ENCODE measurements at places on chromosomes 4 and X.
A peak's percentile ranks its signal among the peaks of the same experiment; 100 is the strongest.

GRCh38 chrX:151538190-151539122 lies 25.0 kb upstream of the PASD1 start:
- DNase-seq = no peak

GRCh38 chrX:31126205-31126604 lies 54.4 kb upstream of the FTHL17 start:
- no peak for DNase-seq

DNA sequence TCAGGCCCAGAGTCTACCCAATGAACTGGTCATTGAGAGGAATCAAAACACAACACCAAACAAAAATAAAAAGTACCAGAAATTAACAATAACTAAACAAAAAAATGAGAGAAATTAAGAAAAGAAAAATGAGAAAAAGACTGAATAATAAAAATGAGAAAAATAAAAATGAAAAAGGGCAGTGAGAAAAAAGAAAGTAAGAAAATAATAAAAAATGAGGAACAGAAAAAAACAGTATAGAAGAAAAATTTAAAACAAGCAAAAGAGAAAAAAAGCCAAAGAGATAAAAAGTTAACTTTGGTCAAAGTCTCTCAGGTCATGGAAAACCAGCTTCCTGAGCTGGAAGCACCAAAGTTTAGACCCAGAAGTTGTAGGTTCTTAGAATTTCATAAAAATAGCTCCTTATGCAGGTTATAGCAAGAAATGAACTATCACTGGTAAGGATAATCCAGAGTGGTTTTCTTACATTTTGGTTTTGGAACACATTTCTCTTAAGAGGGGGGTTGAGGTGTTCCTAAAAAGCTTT lies 51.0 kb upstream of the WDR17 start:
- DNase-seq = no peak

DNA sequence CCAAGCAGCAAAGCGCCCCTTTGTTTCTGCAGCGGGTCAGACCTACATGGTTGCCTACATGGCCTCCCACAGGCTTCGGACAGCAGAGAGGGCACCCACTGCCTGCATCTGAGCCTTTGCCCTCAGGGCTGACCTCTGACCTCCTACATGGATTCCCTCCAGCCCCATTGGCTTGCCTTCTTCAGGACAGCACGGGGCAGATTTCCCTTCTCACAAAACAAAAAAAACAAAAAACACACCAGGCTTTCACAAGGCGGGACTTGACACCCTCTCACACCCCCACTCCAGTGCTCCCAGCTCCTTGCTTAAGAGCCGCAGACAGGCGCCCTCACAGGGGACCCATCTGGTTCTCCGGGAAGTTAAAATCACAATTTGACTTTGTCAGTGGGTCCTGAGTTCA lies 32.9 kb downstream of the ZFYVE28 start:
- DNase-seq = no peak

DNA sequence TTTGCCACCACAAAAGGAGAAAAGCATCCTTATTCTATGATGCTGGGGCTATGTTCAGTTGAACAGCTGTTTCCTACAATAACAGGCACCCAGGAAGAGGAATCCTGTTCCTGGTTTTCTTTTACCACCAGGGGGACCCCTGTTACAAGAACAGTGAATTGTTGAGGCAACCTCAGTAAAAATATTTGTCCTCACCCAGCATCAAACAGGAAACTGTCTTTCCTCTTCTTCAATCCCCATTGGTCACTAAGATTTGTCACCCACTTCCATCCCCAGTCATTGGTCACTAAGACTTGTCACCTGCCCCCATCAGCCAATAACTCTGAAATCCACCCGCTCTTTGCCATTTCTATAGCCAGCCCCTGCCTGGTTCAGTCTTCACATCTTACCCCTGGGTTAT lies 143.5 kb upstream of the GALNT7 start:
- peak; percentile 36 for DNase-seq

- peak; percentile 63 for DNase-seq
Observed at GRCh38 chr4:153127760-153128494, 76.3 kb upstream of the TRIM2 start.

- no peak for DNase-seq
Observed at GRCh38 chrX:57906790-57907189, 3.5 kb downstream of the ZXDA start.

GRCh38 chr4:101282076-101282844 lies 65.1 kb downstream of the PPP3CA start:
- no peak for DNase-seq

DNA sequence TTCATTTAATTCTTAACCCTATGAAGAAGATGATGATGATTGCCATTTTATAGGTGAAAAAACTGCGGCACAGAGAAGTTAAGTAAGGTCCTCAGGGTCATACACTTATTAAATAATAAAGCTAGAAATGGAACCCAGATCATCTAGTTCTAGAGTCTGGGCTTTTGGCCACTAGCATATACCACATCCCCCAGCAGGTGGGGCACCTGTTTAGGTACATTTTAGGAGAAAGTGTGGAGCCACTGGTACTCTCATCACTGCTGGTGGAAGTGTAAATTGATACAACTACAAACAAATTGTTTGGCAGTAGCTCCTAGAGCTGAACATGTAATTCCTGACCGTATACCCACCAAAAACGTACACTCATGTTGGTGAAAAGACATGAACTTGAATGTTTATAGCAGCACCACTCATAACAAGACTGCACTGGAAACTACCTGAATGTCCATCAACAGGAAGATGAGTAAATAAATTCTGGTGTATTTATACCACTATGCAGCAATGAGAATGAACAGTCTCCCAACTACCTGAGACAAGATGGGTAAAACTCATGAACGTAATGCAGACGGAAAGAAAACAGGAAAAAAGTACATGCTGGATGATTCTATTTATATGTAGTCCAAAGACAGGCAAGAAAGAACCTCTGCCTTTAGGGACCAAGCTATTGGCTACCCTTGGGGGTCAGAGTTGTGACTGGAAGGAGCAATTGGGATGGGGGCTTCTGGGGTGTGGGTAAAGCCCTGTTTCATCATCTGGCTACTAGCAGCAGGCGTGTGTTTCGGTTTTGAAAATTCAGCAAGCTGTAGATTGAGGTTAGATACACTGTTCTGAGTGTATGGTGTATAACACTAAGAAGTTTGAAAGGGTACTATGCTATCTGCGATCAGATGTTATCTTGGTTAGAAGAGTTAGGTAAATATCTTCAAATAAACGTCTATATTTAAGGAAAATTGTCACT lies 72.3 kb upstream of the ADGRG2 start:
- no peak for DNase-seq

GRCh38 chrX:531611-531936 lies 99.0 kb upstream of the SHOX start:
- DNase-seq = no peak

DNA sequence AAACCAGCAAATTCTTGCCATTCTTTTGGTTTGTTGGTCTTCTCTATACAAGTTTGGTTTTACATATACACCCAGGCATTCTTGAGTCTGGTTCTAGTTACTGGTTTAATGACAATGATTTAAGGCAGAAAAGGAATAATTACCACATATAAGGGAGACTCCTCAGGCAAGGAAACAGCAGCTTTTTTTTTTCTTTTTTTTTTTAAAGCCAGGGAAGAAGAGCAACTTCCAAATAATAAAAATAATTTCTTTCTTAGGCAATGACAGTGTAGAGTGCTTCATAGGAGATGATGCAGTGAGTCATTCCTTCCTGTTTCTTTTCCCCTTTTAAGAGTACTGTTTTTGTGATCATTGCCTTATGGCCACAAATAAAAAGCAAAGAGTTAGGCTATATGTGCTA lies 289.7 kb downstream of the DKK2 start:
- no peak for DNase-seq

- no peak for DNase-seq
Observed at GRCh38 chrX:50075630-50076339, 125.0 kb downstream of the AKAP4 start.

DNA sequence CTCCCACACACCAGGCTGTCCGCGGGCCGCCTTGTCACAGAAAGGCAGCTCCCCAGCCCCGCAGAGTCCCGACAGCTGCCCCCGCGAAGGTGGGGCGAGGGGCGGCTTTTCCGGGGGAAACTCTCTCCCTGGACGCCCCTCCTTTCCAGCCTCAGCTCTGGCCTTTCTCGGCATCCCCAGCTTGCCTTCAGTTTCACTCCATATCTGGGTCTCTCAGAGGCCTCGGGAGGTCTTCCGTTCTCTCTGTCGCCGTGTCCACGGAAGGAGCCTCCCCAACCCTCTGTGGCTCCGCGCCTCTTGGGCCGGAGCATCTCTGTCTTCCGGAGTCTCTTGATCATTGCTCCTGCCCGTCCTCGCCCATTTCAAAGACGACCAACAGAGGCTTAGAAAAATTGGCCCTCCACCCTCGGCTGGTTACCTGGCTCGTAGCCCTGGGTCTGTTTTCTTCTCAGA lies 6.1 kb upstream of the MSX1 start:
- no peak for DNase-seq

DNA sequence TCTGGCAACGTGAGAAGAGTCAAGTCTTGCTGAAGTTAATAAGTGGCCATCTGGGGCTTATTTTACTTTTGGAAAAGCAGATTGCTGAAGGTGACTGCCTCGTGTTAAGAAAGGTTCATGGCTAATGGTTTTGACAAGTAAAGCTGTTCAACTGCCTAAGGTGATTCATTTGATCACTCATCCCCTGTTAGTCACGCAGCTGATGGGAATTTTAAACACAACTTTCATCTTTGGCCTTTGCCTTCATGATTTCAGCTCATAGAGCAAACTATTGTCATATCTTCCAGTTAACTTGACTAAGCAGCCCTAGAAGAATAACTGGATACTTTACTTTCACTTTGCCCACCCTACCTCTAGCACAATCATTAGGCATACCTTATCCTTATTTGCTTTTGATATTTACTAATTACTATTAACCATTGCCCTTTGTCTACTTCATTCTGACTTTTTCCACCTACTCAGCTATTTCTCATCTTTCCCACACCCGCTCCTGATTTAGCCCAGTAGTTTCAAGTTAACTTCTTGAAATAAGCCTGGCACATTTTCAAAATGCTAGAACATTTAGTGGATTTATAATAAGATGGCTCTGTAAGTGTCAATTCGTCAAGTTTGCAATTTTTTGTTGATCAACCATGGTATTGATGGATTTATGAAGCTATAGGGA lies 170.6 kb upstream of the S100G start:
- no peak for DNase-seq

DNA sequence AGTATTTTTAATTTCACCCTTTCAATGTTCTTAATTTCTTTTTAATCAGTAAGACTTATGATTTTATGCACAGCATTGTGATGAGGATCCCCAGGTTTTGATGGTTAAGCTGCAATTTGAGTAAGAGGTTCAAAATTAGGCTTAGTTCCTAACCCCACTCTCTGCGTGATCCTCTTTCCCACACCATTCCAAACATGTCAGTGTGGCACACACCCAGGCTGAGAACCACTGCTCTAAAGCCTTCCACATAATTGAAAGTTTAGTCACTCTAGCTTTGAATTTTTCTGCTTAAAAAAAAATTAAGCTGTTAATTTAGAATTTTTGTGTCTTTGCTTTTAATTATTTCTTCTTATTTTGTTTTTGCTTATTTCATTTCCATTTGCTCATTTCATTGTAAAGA lies 68.8 kb upstream of the SLC7A11 start:
- DNase-seq = no peak

DNA sequence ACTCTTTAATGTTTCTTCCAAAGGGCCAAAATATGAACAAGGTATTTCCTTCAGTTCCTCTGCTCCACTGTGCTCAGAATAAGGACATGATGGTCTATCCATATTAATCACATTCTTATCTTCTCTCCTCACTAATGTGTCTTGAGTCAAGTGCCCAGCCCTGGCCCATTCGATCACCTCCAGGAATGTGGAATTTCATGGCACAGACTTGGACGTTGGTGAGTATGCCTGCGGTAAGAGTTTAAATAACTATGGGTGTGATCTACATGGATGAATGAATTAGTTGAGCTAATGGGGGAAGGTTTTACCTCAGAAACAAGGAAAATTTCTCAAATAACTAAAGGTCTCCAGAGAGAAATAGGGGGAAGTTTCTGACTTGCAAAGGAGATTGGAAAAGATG lies 174.0 kb downstream of the NPFFR2 start:
- no peak for DNase-seq

GRCh38 chr4:89263265-89263664 lies 44.3 kb downstream of the GPRIN3 start:
- DNase-seq = no peak

GRCh38 chr4:185685804-185686203 lies 126.2 kb downstream of the SORBS2 start:
- no peak for DNase-seq

GRCh38 chrX:131795442-131796229 lies 227.5 kb upstream of the STK26 start:
- no peak for DNase-seq

- DNase-seq = peak; percentile 35
Observed at GRCh38 chr4:27278615-27279375, 418.2 kb downstream of the STIM2 start.

Measured in T1000 (cell line).